ENCODE measurements at places on chromosomes 6 and 20.
A peak's percentile ranks its signal among the peaks of the same experiment; 100 is the strongest.

DNA sequence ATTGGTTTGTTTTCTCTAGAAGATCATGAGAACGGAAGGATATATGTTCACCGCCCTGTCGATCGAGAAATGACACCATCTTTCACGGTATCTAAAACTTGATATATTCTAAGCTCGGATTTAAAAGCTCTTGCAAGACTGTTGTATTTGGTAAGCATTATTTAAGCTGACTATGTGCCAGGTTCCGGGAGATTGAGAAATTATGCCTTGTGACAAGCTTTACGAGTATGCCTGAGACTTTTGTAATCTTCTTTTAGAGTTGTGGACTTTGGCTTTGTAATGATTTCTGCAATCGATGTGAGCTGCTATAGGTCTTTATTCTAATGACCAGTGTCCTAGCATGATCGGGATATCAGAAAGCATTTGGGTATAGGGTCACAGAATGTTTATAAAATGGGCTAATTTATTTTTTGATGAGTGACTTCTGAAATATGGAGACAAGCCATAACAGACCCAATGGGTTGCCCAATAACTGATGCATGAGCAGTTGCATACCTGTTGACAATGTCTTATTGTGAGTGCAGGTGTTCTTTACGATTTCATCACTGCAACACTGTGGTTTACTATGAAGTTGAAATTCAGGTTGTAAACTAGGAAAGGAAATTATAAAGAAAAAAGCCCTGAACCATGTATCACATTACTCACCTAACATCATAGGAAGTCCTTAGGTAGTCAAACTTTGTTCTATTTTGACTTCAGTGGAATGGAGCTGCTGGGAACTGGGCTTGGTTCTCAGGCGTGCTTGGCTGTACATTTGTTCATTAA is 14.0 kb downstream of the CDH26 start:
- DNase-seq = no peak

- no peak for DNase-seq
Observed at GRCh38 chr20:21548390-21549035, 34.6 kb upstream of the NKX2-2 start.

DNA sequence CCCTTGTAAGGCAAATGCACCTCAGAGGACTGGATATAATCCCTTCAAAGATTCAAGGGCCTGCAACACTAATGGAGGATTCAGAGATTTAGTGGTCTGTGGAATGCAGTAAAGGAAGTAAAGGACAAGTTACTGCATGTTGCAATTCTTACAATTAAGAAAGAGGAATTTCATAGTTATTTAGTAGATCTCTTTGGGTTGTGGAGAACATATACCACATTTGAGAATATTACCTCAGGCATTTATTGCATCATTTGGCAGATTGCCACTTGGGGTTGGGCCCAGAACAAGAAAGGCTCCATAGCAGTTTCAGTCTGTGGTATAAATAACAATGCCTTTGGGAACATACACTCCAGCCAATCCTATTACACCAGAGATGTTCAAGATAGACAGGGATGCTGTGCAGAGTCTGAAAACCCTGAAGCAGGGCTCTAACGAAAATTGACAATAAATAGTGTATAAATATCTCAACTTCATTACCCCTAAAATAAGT is 20.9 kb upstream of the EPM2A start:
- no peak for DNase-seq

GRCh38 chr6:143595251-143596036 is 82.3 kb upstream of the PHACTR2 start:
- DNase-seq = no peak

GRCh38 chr6:166781331-166781730 is 154.3 kb upstream of the RPS6KA2 start:
- DNase-seq = no peak

- no peak for DNase-seq
Observed at GRCh38 chr6:5412017-5412416, 150.7 kb downstream of the FARS2 start.

DNA sequence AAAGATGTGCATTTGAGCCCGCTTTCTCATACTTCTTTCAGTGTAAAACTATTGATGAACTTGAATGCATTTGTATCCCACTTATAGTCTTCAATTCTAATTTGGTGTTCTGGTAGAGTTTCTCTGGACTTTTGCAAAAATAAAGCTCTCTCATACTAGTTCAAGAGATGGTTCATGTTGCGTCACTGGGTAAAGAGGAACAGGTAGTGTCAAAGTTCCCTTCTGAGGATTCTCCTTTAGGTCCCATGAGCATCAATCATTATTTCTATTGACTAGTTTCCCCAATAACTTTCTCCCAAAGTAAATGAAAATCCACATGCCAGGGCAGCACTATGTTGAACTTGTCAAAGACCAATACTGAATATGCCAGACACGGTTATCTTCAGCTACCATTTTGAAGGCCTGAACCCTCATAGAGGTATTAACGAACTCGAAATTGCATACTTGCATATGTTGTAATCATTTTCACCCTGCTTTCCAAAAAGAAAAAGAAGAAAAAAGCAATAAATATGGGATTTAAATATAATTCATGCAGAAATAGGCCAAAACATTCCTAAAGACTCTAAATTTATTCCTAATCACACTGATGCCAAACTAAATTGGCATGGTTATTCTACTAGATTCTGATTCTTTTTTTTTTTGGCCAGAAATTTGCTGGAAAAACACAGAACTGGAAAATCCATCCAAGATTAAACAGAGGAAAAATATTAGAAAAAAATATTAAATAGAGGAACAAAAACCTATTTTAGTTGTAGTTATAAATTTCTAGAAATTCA is 84.5 kb downstream of the SGK1 start:
- no peak for DNase-seq

- DNase-seq = no peak
Observed at GRCh38 chr6:2529211-2529719, 221.5 kb downstream of the MYLK4 start.

DNA sequence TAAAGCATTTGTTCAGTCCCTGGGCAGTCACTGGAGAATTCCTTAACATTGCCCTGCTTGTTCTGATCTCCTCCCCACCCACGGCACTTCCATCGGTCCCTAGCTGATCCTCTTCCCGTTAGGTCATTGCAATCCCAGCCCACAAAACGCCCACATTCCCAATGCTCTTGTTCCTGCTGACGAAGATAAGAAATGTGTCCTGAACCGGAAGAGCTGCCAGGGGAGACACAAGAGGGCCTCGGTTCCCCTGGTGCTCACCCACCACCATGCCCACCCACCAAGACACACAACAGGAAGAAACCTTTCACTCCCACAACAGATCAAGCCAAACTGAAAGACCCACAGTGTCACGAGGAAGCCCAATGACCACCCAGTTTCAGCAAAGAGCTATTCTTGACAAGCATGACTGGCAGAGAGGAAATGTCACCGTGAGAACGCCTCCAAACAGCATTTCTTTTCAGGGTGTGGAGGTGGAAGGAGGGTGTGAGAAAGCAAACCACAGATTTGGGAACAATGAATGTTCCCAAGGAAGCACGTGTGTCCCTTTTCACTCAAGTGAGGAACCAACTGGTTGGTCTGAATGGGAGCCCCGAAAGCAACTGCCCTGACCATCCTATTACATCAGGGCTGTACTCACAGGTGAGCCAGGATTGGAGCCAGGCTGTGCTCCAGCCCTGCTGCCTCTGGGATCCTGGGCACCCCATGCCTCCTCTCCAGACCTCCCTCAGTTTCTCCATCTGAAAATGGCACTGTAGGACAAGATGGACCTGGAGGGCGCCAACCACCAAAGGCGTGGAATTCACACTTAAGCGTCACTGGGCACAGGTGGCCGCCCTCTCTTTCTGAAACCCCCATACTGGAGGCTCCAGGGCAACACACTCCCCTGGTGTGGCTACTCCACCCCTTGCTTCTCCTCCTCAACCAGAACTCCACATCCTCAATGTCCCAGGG is 97.5 kb downstream of the ZMYND8 start:
- no peak for DNase-seq

- DNase-seq = no peak
Observed at GRCh38 chr6:40956936-40957335, 82.1 kb downstream of the UNC5CL start.

- no peak for DNase-seq
Observed at GRCh38 chr20:47406849-47407682, 50.6 kb upstream of the ZMYND8 start.

DNA sequence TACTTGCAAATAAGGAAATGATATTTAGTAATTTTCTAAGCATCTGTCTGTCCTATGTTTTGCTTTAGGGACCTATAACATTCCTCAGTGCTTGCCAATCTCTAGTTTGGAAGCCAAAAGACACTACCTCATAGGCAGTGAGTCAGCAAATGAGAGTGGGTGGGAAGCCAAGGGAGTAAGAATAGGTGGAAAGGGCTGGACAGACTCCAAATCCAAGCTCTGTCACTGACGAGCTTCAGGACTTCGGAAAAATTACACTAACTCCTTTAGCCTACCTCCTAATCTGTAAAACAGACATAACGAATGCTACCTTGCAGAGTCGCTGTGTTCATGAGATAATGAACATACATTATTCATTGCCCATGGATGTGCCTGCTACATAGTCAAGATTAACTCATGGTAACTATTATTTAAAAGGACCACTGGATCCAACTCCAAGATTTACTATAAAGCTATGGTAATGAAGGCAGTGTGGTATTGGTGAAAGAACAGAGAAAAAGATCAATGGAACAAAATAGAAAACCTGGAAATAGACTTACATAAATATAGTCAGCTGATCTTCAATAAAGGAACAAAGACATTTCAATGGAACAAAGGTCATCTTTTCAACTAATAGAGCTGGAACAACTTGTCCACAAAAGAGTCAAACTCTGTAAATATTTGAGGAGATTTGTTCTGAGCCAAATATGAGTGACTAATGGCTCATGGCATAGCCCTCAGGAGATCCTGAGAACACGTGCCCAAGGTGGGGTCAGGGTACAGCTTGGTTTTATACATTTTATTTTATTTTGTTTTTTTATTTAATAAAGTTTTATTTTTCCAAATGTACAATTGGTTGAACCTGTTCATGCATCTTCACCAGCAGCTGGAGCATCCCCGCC is 64.1 kb downstream of the FAM50B start:
- DNase-seq = no peak

DNA sequence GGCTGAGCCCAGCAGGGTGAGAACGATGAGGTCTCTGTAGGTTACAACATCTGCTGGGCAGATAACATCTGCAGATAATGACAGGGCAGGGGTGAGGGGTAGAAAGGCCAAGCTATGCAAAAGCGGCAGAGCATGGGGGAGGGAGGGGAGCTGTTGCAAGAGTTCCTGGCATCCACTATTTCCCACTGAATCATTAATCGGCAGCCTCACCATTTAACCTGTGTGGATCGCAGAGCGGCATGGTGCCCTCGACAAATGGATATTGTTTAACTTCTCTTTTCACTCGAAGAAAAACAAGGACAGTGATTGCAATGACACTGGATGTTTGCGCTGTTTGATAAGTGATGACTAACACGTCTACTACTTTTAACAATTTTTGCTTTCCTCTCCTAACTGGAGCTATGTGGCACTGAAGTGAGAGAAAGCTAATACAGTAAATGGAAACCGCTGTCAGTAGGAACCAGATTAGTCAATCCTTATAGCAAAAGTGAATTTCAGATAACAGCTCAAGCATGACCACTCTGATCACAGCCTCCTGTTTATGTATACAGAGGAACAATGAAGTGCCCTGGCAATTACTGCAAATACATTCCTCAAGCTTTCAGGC is 381.5 kb downstream of the TFAP2A start:
- DNase-seq = no peak

- DNase-seq = no peak
Observed at GRCh38 chr6:72661411-72661810, 39.5 kb downstream of the KCNQ5 start.

- DNase-seq = no peak
Observed at GRCh38 chr6:51936531-51937290, 150.7 kb downstream of the PKHD1 start.

GRCh38 chr6:103122766-103123601 is 1729.5 kb downstream of the GRIK2 start:
- DNase-seq = no peak

DNA sequence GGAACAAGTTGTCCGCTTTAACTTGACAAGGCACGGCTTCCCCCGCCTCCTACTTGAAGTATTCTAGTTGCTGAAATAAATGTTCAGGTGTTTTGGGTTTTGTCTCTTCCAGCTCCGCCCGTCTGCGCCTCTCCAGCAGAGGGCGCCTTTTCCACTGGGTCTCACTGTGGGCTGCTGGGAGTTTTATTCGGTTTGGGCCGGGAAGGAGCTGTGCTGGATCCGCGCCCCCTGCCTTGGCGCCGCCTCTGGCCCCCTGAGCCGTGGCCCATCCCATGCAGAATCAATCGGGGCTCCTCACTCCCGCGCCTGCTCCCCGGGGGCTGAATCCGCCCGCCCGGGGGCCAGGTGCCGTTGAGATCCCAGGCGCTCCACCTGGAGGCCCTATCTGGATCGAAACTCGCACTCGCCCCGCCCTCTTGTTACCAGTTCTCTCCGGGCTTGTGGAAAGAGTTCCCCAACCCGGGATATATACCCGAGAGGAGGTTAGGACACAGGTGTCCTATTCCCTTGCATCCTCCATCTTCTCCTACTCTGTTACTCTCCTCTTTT is 51.0 kb upstream of the TCF21 start:
- DNase-seq = peak; percentile 32

GRCh38 chr20:19074356-19074755 is 138.1 kb upstream of the SLC24A3 start:
- no peak for DNase-seq

All from stimulated activated CD8-positive, alpha-beta memory T cell treated with anti-CD3 and anti-CD28 coated beads, Interleukin-7, amount 100 ng/mL, for 24 hours (primary cell).